SK-N-DZ (cell line): ENCODE measurements at places on chromosomes 16 and 17.

- DNase-seq, result no peak
Observed at GRCh38 chr16:46970089-46970488, 3.4 kb downstream of the DNAJA2 start.

GRCh38 chr17:49616601-49617131 lies 41.0 kb downstream of the NXPH3 start:
- DNase-seq, result no peak

- DNase-seq, result no peak
Observed at GRCh38 chr16:87948735-87949070, 2.5 kb upstream of the BANP start.

DNA sequence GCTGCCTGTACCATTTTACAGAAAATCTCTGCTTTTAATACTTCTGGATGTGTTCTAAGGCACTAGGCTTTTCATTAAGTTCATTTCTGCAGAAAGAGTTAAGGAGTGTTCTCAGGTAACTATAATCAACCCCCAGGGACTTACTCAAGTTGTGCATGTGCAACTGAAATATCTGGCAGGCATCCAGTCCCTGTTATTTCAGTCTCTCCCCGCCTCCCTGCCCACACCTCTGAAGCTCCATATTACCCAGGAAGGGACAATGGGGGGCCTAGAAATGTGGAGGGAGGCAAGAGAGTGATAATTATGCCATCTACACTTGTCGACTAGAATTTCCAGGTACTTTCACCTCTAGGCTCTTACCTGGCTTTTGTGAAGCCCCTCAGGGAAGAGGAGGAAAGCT lies 432.2 kb downstream of the MAF start:
- no peak for DNase-seq

GRCh38 chr17:72429066-72429638 lies 308.3 kb downstream of the SOX9 start:
- no peak for DNase-seq

GRCh38 chr16:81543571-81543970 lies 99.0 kb downstream of the CMIP start:
- no peak for DNase-seq

GRCh38 chr17:14557480-14557879 lies 256.6 kb downstream of the HS3ST3B1 start:
- DNase-seq, result no peak

GRCh38 chr16:49620158-49620868 lies 235.6 kb downstream of the ZNF423 start:
- DNase-seq, result peak; percentile 53

DNA sequence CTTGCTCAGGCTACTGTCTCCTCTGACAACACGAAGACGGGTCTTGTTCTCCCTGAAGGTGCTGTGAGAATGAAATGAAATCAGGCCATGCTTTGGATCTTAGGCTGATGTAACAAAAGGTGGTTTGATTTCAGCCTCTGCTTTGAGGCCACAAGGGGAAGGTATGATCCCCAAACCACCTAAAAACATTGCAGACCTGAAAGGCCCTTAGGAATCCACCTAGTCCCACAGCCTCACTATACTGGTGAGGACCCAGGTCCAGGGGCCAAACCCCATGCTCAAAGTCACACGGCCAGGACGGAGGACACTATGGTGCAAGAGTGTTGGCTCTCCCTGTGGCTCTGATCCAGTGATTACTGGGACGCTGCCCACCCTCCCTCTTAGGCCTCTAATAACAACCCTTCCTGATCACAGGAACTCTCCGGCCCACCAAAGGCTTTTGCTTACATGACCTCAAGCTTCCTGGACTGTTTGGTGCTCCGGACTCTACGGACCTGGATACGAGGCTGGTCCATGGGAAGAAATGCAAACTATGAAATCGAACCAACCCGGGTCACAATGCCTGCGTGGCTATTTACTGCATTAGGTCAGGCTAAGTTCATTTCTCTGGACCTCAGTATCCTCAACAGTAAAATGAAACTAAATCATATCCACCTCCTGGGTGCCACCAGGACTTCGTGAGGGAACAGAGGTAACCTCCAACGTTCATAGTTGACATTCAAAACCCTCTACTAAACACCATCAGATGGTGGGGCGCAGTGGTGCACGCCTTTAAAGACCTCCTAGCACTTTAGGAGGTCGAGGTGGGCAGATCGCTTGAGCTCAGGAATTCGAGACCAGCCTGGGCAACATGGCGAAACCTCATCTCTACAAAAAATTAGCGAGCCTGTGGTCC lies 1.5 kb downstream of the TRIM25 start:
- DNase-seq, result no peak

GRCh38 chr17:11340803-11341202 lies 99.8 kb downstream of the SHISA6 start:
- no peak for DNase-seq

DNA sequence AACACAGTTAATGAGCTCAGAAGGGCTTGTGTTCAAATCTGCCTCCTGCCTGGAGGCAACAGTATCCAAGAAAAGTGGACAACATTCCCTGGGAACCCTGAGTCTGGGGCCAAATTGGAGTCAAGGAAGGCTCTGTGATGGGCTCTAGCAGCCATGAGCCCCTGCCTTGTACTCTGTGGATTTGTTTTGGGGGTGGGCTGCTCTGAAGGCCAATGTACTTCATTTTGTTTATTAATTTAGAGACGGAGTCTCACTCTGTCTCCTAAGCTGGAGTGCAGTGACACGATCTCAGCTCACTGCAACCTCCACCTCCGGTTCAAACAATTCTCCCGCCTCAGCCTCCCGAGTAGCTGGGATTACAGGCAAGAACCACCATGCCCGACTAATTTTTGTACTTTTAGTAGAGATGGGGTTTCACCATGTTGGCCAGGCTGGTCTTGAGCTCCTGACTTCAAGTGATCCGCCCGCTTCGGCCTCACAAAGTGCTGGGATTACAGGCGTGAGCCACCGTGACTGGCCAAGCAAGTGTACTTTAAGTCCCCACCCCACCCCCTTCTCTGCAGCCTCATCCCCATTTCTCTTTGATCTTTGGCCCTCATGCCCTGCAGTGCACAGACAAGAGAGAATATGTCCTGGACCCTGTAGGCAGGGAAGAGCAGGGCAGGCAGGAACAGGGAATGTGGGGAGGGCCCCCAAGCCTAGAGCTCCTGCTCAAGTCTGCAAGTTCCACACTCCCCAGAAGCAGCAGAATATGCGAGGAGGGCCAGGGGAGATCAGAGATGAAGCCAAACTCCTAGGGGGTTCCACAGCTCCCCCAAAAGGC lies 2.7 kb upstream of the GIP start:
- no peak for DNase-seq

DNA sequence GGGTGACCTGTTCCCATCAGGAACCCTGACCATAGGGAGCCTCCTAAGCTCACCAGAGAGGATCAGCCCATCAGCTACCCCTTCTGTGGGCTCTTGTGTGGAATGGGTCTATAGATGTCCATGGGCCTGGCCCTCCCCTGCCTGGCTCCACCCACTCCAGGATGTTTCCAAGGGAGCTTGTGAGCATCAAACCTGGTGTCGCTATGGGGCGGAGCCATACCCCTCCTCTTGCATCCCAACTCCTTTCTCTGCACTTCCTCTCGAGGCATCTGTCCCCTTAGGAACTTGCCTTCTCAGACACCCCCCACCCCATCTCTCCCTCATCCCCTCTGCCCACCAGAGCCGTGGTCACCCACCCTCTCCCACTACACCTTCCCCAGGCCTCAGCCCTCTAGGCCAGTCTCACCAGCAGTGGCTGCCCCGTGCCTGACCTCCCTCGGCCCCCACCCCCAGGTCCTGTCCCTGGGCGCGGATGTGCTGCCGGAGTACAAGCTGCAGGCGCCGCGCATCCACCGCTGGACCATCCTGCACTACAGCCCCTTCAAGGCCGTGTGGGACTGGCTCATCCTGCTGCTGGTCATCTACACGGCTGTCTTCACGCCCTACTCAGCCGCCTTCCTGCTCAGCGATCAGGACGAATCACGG lies 10.4 kb downstream of the KCNH6 start:
- no peak for DNase-seq

GRCh38 chr16:26578748-26579147 lies 488.0 kb upstream of the C16orf82 start:
- DNase-seq, result no peak

- no peak for DNase-seq
Observed at GRCh38 chr17:8960325-8961140, 5.0 kb downstream of the PIK3R5 start.

GRCh38 chr16:79269211-79269863 lies 331.2 kb downstream of the MAF start:
- no peak for DNase-seq

DNA sequence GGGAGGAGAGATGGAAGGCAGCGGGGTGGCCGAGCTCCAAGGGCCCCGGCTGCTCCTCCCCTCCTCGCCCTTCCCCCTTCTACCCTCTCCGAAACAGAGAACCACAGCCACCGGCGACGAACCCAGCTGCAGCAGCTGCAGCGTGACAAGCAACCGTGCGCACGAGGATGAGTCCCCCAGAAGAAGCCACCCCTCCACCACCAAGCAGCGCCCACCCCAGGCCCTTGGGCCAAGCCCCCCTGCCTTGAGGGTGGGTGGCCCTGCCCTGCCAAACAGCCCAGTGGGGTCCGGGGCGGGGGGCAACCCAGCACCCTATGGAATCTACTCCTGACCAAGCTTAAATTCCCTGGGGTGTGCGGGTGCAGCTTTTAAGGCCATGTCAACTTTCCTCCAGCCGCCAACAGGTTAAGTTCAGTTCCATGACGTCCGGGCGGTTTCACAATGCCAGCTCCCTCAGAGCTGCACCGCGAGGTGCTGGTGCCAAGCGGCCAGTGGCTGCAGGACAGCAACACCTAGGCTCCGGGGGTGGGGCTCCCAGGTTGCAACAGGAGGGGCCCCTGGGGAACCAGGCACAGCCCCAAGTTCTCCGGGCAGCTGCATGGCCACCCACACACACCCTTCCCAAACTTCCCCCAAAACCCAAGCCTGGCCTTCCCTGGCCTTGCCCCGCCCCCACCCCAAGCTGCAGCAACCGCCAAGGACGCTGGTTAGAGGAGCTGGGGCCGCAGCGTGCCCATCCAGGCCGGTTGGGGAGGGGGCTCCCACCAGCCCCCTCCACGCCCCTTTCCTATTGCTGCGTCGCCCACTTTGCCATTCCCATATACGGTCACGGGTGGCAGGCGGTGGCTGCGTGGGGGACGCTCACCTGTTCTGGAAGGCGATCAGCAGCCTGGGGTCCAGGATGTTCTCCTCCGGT lies 2.0 kb downstream of the CBX4 start:
- no peak for DNase-seq

DNA sequence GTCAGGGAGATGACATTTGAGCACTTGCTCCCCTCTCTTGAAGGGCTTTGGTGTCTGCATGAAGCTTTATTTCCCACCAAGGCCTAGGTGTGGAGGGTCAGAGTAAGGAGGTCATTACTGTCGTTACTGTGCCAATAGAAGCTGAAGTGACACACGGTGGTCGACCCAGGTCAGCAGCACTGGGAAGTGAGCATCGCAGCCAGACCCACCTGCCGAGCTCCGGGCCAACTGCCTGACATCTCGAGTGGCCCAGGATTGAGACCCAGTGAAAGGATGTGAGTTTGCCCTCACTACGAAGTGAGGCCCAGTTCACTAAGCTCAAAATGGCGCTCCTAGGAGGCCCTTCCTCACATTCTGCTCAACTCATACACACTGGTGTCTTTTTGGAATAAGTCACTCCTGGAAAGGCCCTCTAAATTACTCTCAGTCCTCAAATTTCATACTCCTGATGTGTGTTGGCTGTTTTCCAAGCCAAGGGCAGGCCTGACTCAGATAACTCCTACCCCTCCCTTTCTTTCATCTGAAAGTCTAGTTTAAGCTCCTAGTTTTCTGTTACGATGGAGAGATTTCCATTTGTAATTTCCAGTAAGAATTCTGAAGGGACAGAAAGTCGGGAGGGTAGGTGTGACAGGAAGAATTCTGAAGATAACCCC lies 200.4 kb downstream of the LGALS9B start:
- no peak for DNase-seq

DNA sequence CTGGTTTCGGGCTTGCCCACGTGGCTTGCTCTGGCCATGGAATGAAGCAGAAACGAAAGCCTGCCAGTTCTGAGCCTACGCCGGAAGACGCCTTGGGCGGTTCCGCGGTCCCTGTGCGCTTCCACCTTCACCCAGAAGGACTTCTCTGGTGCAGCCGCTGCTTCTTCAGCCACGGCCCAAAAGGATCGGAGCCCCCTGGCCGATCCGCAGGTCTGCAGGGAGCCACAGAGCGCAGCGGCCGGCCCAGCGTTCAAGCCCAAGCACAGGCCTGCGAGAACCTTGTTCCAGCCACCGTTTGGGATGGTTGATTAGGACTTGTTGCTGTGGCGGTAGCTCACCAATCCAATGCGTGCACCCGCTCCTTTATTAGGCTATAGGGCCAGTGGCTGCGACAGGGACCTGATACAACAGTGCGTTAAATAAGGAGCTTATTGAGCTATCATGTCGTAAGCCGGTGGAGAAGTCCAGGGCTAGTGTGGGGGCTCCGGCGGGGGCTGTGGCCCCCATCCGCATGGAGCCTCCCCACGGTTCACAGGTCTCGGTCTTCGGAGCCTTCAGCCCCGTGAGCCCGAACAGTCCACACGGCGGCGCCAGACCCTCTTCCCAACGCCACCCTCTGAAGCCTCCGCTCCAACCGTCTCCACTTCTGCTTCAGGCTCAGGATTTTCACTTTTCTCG lies 10.2 kb upstream of the MPP2 start:
- no peak for DNase-seq

GRCh38 chr16:19857593-19858339 lies 26.9 kb downstream of the GPRC5B start:
- no peak for DNase-seq

- DNase-seq, result no peak
Observed at GRCh38 chr16:66489385-66489784, 60.5 kb downstream of the TK2 start.

DNA sequence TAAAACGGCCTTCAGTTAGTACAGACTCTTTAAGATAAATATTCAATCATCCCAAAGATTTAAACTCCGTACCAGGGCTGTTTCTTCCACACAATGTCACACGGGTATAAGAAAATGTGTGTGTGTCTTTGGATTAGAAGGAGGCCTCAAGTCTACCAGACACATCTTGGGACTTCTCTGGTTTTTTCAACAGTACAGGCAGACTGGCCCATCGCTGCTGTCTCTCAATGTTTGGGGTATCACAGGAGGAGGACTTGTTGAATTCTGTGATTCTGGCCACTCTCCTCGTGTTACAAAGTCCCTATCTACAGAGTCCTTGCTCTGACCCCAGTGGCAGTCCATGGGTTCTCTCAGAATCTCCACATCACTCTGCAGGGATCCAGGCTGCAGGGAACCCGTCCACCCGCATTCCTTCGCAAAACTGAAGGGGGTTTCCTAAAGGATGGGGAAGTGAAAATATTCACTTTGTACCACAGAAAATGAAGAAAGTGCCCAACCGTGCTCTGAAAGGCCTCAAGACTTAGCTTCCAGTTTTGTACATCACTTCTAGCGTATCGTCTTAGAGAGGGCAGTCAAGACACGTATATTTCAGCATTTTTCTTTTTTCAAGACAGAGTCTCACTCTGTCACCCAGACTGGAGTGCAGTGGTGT lies 373.2 kb downstream of the NPIPA8 start:
- no peak for DNase-seq

DNA sequence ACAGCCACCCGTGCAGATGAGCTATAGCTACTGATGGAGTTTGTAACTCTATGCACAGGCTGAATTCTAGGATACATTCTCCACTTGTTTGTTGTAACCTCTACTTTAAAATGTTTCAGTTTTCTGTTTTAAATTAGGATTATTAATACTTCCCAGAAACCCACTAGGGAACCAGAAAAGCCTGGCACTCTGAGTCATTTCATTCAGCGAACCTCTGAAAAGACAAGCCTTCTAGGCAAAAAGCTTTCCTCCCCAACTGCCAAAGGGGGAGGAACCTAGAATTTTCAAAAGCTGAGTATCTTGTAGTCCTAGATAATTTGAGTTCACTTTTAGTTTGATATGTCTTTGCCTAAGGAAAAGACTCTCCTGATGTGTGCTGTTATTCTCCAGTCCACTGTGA lies 43.2 kb downstream of the GOSR1 start:
- no peak for DNase-seq
